Placental pericyte (primary cell): ENCODE measurements at places on chromosomes 4 and X. TPM values are rescaled to one million over a fixed set of nuclear protein-coding genes. Genes with fewer than 3 reads are reported as not detected.

The KLB gene
- total RNA-seq, result under 0.01 TPM in 1 of 2 replicates, not detected in the other

The FAM3A gene
- 24.5 and 45.1 TPM in 2 replicates for total RNA-seq

The NUDT9 gene
- total RNA-seq, result 7.9 and 11.2 TPM in 2 replicates

The MAGEA2B gene
- total RNA-seq, result not detected in 2 replicates

The ALAS2 gene
- total RNA-seq, result not detected in 2 replicates

The EDA gene
- 0.22 and 0.86 TPM in 2 replicates for total RNA-seq

The NDNF gene
- 0.43 TPM in 1 of 2 replicates, not detected in the other for total RNA-seq

The GAGE1 gene
- total RNA-seq, result not detected in 2 replicates

The GLUD2 gene
- 1.1 and 1.7 TPM in 2 replicates for total RNA-seq

The HPGD gene
- total RNA-seq, result 1.6 TPM in 1 of 2 replicates, not detected in the other

The EFHC2 gene
- 0.29 and 0.66 TPM in 2 replicates for total RNA-seq

The DCAF8L1 gene
- total RNA-seq, result not detected in 2 replicates

The KLHL34 gene
- total RNA-seq, result 0.14 TPM in 1 of 2 replicates, not detected in the other

The NLGN4X gene
- 3.1 and 5.3 TPM in 2 replicates for total RNA-seq

The SLC25A4 gene
- total RNA-seq, result 7.7 and 13.3 TPM in 2 replicates

The DCTD gene
- total RNA-seq, result 86.0 and 100 TPM in 2 replicates

The MXRA5 gene
- total RNA-seq, result 10.1 and 43.2 TPM in 2 replicates
